ENCODE measurements at places on chromosomes 2 and 18. TPM values are rescaled to one million over a fixed set of nuclear protein-coding genes. Genes with fewer than 3 reads are reported as not detected.

DNAJC5G gene
- not detected for total RNA-seq

FBXO15 gene
- total RNA-seq: 1.4 TPM

IMPACT gene
- total RNA-seq: 18.3 TPM

TRABD2A gene
- 42.2 TPM for total RNA-seq

- no peak overlapping the region for H3K4me3 ChIP-seq
- H3K4me1 ChIP-seq: no peaks in the 10 kb centered on the region
- no peaks in the 10 kb centered on the region for H3K36me3 ChIP-seq
- H3K27ac ChIP-seq: no peak overlapping the region
- peaks cover 25% of the 10 kb centered on the region for H3K27me3 ChIP-seq
- DNase-seq: no peak
These were observed 14.6 kb upstream of the NAPG start for GRCh38 chr18:10511236-10511635.
